ENCODE measurements at places on chromosomes 7 and 10.
A peak's percentile ranks its signal among the peaks of the same experiment; 100 is the strongest.

DNA sequence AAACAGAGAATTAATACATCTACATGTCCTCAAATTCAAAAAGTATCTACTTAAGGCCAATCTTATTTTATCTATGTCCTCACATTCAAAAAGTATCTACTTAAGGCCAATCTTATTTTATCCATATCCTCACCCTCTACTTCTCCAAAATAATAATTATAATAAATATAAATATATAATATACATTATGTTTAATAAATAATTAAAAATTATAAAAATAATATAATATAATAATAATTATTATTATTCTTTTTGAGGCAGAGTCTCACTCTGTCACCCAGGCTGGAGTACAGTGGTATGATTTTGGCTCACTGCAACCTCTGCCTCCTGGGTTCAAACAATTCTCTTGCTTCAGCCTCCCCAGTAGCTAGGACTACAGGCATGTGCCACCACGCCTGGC is 784.9 kb downstream of the DNAJB9 start:
- DNase-seq = no peak

DNA sequence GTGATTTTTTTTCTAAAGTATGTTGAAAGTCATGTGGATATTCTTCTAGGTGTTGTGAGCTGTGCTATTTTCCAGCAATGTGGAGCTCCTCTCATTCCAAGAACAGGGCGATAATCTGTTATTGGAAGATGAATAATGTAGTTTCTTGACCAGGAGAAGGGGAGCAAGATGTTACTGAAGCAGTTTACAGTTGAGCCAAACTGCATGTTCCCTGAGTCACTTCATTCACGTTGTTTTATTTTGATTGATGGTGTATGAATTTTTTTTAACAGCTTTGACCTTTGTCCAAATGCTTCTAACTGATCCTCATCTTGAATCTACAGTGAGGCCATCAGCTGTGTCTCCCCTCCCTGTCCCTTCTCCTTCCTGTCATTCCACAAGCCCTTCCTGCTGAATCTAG is 277.1 kb upstream of the KLF6 start:
- DNase-seq = no peak

DNA sequence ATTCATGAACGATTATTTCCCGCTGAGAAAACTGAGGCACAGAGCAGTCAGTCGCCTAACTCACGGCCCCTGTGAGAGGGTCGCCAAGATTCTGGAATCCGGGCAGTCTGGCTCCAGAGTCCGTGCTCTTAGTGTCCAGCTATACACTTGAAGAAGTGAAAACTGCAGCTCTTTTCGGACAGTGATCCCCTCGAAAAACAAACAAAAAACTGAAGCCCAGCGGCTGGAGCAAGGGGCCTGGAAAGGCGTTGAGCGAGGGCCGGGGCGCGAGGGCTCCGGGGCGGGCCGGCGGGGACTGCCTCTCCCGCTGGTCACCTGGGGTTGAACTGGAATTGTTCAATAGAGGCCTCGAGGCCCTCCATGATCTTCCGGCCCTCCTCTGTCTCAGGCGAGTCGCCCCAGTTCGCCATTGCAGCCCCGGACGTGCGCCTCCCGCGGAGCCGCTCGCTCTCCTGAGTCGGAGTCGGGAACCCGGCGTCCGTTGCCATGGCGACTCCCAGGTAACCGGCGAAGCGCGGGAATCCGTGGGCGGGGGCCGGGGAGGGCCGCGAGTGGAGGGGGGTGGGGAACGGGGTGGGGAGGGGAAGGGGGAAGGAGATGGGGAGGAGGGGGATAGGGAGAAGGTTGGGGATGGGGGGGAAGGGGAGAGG is 881 bp downstream of the C10orf67 start:
- DNase-seq = peak; percentile 37

- DNase-seq = peak; percentile 9
Observed at GRCh38 chr10:86644152-86644793, 10.1 kb upstream of the OPN4 start.

DNA sequence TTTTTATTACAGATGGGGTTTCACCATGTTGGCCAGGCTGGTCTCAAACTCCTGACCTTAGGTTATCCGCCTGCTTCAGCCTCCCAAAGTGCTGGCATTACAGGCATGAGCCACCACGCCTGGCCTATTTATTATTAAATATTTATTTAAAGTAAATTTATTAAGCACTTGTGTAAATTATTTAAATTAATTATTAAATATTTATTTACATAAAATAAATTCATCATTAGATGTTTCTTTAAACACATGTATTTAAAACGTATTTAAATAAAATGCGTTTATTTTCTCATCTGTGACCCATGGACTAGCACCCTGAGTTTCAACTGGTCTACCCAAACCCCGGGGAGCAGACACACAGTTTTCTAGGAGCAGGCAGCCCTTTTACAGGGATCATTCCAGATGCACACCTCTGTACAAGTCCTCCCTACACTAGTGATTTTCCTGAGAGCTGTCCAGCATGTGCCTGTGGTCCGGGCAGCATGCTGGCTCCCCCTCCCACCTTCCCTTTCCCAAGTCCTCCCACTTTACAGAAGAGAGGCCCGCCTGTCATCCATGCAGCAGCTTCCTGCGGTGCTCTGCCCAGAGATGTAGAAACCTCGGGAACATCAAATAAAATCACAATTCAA is 89.2 kb upstream of the ATP6V0A4 start:
- DNase-seq = no peak

GRCh38 chr10:86363184-86363832 is 3.3 kb downstream of the GRID1 start:
- DNase-seq = peak; percentile 72

GRCh38 chr7:6558837-6559236 is 7.6 kb upstream of the GRID2IP start:
- peak; percentile 83 for DNase-seq

DNA sequence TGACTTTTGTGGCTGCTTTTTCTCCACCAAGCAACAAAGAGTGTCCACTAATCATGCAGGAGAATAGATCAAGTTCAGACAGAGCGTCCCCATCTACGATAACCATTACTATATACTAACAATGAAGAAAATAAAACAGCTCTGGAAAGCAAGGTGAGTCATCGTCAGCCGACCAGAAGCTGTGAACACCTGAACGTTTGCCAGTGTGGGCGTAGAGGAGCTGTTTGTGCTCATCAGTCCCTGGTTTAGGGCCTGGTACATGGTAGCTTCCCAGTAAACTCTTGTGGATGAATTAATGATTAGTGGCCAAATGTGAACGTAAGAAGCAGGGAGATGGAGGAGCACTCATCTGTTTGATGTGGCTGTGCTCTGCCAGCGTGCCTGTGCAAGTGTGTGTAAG is 180.7 kb downstream of the EVX1 start:
- no peak for DNase-seq

DNA sequence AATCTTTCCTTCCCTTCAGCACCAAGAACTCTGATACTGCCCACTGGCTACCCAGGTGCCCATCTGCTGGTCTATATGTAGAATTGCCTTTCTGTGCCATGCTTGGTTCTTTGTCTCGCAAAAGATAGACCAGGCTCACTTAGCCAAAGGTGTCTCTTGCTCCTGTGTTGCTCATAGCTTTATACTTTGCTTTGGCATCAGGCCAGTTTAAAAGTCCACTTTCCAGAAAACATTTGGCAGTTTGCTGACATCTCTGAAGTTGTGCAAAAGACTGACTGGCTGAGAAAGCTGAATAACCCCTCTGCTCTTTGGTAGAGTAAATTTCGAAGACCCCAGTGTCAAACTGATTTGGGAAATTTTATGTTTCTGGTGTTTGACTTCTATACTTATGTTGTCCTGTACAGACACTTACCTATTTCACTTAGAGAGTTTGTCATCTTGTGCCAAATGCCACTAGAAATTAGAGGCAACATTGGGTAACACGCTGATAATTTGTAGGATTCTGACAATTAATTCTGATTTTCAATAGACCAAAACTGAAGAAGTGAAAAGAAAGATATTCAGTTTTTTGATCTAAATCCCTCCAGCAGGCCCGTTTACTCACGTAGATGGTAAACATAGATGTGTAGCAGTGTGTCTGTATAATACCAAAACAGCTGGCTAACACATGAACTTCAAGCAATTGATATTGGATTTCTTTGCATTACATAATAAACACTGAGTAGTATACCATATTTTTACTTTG is 91.1 kb downstream of the CPED1 start:
- no peak for DNase-seq

- no peak for DNase-seq
Observed at GRCh38 chr7:109901926-109902325, 1189.0 kb upstream of the LRRN3 start.

DNA sequence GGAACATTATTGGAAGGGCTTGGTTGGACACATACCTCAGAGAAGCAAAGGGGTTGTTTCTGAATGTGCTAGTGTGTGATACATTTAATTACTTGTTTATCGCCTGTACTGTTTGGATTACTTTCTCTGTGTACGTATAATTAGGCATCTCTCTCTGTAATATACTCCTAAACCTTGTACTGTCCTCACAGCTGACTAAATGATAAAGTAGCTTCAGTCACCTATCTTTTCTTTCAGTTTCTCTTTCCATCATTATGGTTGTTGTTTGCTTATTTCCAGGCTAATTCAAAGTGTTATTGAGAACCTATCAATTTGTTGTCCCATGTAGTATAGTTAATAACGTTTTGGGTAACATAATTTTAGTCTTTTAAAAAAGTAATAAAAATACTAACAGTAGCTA is 34.0 kb downstream of the MXI1 start:
- no peak for DNase-seq

DNA sequence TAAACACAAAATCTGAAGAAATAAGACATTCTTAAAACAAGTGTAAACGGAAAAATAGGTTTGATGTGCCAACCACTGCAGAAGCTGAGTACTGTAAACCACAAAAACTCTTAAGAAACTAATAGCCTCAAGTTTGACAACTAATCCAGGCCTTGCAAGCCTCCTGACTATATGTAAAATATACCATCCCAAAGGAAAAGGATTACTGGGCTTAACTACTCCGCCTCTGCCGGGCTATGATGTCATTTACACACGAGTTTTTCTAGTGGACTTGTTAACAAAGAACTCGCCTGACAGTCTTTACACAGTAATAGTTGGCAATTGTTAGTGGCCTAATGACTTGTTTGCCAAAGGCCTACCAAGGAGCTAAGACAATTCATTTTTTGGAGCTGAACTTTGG is 2.1 kb downstream of the KIF5B start:
- DNase-seq = peak; percentile 42

- no peak for DNase-seq
Observed at GRCh38 chr10:21797533-21797932, 206.0 kb downstream of the DNAJC1 start.

GRCh38 chr7:1028775-1029636 is 15.3 kb upstream of the GPR146 start:
- peak; percentile 90 for DNase-seq

DNA sequence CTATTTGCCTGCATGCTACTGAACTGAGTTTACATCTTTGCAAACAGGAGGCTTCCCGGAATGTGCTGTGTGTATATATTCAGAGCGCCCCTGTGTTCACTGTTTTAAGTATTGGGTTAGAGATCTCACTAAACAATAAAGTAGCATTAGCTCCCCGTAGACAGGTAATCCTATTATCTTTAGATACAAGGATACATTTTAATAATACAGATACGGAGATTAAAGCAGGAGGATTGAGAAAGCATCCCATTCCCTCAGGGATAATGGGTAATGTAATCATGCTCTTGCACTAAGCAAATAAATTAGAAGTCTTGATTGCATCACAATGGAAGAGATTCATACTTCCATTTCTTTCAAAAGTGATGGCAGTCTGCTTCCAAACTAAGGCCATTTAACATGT is 809.0 kb downstream of the NRG3 start:
- no peak for DNase-seq

Data from suppressor macrophage treated with lipopolysaccharide for 1 hour (primary cell).